H9 (cell line): ENCODE measurements at places on chromosomes 2 and 18.
A peak's percentile ranks its signal among the peaks of the same experiment; 100 is the strongest.

DNA sequence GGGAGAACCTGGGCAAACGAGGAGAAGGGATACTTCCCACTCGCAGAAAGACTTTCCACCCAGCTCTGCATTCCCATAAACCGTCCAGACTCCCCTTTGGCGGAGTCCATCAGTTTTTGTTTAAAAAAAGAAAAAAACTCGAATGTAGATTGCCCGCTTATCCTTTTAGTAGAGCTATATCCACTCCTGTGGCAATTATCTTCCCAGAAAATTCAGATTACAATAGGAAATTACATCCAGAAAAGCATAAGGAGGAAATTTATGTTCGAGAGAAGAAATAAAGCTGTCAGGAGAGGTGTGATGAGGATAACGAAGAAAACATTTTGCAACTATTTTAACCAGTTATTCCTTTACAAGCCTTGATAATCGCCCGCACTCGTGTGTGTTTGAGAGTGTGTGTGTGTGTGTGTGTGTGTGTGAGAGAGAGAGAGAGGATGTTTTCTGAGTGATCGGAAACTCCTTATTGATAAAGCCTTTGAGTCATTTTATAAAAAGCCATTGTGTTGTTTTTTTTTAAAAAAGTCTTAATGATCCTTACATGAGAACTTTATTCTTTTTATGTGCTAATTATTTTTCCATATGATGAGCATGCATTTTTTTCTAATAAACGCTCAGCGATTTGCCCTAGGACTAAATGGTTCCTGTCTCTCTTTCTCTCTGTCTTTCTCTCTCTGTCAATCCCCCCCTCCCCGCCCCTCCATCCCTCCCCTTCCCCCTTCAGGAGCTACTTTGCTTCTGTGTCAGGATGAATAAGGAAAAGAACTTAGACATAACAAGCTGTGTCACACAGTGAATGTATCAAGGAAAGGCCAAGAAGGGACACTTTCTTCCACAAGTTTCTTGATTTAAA lies 1.1 kb upstream of the PPP3R1 start:
- DNase-seq, result no peak

DNA sequence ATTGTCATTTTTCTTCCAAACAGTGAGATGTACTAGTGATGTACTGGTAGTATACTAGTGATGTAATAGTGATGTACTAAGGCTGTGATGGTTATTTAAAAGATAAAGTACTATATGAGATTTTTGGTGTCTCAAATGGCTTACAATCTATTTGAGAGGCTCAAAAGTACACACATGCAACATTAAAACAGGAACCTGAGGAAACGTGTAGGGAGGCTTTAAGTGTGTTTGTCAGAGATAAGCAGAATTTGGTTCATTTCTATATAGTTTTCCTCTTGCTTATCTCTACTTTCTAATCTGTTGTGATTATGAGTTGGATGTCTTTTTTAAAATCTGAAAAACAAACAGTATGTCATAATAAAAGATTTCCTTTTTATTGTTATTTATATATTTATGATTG lies 100.9 kb upstream of the SERTAD2 start:
- no peak for DNase-seq

- no peak for DNase-seq
These were observed 106.7 kb upstream of the NABP1 start for GRCh38 chr2:191571163-191571769.

- DNase-seq, result no peak
These were observed 264.0 kb upstream of the SESTD1 start for GRCh38 chr2:179528576-179529069.

- DNase-seq, result no peak
These were observed 43.4 kb upstream of the IGFBP2 start for GRCh38 chr2:216589791-216590190.

- DNase-seq, result peak; percentile 80
These were observed 110.6 kb upstream of the PXDN start for GRCh38 chr2:1854729-1855547.

DNA sequence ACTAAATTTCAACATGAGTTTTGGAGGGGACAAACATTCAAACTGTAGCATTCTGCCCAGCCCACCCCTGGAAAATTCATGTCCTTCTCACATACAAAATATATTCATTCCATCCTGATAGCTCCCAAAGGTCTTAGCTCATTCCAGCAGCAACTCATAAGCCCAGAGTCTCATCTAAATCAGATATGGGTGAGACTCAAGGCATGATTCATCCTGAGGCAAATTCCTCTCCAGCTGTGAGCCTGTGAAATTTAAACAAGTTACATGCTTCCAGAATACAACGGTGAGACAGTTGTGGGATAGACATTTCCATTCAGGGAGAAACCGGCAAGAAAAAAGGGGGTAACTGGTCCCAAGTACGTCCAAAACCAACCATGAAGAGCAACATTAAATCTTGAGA lies 43.5 kb upstream of the FAHD2A start:
- no peak for DNase-seq

GRCh38 chr2:137228566-137228965 lies 463.2 kb downstream of the THSD7B start:
- no peak for DNase-seq

GRCh38 chr2:28624793-28625701 lies 126.6 kb upstream of the PPP1CB start:
- DNase-seq, result peak; percentile 42

GRCh38 chr2:114661971-114662939 lies 219.8 kb downstream of the DPP10 start:
- DNase-seq, result peak; percentile 60

DNA sequence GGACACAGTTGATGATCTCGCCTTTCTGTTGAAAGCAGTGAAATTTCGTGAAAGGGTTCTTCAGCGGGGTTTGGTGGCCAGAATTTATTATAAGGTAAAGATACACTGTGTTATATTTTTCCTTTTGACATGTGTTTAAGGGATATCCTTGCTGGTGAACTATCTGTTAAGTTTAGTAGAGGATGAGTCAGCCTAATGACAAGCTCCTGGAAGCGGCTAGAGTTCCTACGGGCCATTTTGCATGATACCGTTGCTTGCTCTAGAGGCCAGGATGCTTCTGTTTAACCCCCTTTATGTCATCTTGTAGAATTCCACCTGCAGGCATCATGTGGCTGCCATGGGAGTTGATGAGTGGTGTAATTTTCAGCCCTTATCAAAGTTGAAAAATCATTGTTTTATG lies 124.8 kb upstream of the BCL2L11 start:
- no peak for DNase-seq

DNA sequence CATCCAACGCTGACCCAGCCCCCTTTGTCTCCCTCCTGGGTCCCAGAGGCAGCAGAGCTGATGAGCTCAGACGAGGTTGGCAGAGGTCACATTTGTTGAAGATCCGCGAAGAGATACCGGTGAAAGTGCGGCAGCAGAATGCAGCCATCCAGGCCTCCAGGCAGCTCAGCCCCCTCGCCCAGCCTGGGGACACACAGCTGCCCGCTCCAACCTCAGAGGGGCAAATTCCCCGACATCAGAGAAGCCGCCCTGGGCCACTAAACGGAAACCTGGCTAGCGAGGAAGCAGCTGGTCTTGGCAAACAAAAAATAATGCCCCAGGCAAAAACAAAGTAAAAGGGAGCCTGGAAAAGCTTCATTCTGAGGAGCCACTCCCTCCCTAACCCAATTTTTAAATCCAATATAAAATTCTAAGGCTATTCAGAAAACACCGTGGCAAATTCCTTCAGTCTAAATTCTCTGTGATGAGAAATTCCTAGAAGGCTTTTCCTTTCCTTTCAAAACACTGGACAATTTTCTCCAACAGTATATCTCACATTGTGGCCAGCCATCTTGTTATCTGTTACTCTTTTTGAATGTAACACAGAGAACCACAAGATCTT lies 262.4 kb downstream of the SS18 start:
- peak; percentile 50 for DNase-seq

DNA sequence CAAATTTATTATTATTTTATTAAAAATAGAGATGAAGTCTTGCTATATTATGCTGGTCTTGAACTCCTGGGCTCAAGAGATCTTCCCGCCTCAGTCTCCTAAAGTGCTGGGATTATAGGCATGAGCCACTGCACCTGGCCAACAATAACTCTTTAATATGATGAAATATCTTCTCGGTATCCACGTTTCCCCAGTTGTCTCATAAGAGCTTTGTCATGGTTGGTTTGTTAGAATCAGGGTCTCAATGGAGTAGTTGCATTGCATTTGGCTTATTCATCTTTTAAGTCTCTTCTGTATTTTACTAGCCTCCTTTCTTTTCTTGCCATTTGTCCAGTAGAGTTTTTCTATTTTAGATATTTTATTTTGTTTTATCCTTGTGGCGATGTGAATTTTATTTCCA lies 32.7 kb upstream of the DLX2 start:
- DNase-seq, result no peak

DNA sequence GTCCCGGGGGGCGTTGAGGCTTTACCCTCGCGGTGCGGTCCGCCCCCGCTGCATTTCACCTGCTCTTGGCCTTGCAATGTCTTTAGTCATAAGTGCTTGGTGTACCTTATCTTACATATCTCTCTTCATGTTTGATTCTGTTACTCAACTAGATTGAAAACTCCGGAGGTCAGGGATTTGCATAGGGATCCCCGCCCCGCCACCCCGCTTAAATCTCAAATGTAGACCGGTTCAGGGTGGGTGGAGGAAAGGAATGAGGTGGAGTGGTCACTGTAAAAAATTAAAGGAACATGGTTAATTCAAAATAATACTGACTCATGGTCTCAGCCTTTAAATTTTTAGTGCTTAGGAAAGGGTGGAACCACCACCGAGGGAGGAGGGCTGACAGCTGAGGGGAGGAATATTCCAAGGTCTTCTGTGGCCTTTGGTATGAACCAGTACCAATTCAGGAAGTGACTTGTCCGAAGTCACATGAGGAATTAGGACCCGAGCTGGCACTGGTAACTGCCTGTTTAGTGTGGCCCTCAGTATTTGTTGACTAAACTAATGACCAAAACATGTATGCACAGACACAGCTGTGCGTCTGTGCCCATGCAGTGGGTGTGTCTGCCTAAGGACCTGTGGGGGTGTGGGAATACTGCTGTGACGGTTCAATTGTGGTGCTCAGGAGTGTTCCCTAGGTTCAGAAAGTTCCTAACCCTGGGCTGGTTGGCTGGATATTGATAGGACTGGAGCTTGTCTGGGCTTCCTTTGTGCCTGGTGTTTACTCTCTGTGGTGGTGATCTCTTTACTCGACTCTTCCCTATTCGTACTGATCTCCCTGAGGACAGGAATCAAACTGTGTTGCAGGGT lies 1.0 kb downstream of the PLEKHB2 start:
- DNase-seq, result no peak

- DNase-seq, result no peak
These were observed 65.8 kb upstream of the CRIM1 start for GRCh38 chr2:36289731-36290130.

- no peak for DNase-seq
These were observed 2.4 kb upstream of the TMEM185B start for GRCh38 chr2:120225549-120226065.

DNA sequence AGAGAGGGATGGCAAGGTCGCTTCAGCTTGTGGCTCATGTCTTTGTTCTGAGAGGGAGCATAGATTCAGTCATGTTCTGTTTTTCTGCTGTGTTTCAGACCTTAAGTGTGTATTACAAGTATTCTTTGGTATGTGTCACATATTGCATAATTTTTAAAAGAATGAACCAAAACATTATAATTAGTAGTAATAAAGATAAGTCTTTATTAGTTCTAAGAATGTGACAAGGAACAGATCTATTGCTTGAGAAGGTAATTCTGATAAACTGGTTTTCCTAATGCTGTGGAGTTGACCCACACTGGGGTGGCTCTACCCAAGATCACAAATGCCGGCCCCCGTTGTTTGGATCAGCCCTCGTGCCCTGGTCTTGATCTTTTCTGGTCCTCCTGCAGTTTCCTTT lies 124.3 kb upstream of the FOSL2 start:
- no peak for DNase-seq

DNA sequence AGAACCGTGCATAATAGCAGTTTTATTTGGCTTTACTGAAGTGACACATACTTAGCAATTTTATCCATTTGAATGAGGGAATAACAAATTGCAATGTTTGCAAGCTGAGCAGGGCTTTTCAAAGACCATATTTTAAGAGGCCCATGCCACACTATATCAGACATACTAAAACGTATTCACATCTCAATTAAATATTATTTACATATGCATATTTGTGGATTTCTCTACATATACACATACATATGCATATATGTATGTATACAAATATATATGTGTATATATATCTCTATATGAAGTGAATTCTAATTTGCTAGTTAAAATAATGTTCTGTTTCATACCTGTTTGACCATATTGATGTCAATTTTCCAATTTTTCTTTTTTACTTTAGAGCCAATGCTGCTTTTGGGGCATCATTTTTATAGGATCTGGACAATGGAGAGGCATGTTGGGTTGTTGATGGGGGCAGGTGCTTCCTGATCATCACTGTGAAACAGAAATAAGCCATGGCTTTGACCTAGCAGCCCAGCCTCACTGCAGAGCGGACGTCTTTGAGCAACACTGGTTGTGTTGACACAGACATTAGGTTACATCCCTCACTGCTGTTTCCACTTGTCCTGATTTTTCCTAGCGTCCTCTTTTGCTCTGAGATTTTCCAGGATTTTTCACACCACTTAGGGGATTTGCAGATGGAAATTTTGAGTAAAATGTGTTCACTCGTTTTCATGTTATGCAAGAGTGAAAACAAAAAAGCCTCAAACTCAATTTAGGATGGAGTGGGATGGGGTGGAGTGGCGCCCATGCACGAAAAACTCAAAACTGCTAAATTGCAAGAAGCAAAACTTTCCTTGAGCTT lies 56.9 kb downstream of the RDH14 start:
- DNase-seq, result no peak

- no peak for DNase-seq
These were observed 53.1 kb downstream of the RAMP1 start for GRCh38 chr2:237912271-237913192.

- DNase-seq, result no peak
These were observed 12.5 kb downstream of the MSTN start for GRCh38 chr2:190050001-190050400.

DNA sequence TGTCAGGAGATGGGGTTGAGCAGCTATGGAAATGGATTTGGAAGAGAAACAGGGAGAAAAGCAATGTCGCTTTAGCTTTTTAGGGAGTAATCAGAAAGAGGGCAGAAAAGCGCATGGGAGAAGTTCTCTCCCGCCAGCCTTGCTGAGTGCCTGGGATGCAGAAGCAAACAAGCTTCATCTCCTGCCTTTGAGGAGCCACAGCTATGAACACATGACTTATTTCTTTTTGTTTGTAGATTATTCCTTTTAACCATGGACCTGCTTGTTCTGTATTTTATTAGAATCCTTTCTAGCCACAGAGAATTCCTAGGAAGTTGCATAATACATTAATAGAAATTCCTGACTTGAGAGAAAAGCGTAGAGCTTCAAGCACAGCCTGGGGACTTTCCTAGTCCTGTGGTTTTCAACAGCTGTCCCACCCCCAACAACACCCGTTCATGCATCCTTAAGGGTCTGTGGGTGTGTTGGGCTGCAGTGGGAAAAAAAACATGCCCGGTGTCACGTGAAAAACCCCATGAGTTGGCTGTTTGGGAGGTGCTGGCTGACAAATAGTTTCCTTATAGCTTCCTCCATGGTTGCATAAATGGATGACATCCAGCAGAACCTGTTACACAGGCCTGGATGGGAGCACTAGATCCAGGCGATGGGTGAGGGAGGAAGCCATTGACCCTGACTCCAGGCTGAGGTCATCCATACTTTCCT lies 14.9 kb downstream of the SLC9A4 start:
- DNase-seq, result no peak

GRCh38 chr2:195848119-195848899 lies 191.3 kb downstream of the SLC39A10 start:
- no peak for DNase-seq

- DNase-seq, result no peak
These were observed 37.1 kb downstream of the SNTG2 start for GRCh38 chr2:987789-988188.

- no peak for DNase-seq
These were observed 77.7 kb downstream of the TGOLN2 start for GRCh38 chr2:85250045-85250444.
